ENCODE measurements at places on chromosomes 1 and 21.

DNA sequence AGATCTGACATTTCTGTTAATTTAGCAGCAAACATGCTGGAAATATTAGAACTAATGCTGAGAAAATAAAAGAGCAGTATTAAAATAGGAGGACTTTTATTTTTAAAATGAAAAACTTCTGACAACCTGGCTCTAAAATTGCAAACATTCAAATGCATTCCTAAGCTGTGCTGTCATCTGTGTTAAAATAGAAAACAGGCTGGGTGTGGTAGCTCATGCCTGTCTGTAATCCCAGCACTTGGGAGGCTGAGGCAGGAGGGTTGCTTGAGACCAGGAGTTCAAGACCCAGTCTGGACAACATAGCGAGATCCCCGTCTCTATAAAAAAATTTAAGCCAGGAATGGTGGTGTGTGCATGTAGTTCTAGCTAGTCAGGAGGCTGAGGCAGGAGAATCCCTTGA lies 44.6 kb downstream of the MIGA1 start:
- DNase-seq = no peak

GRCh38 chr1:220905650-220906560 lies 26.7 kb downstream of the HLX start:
- no peak for DNase-seq

DNA sequence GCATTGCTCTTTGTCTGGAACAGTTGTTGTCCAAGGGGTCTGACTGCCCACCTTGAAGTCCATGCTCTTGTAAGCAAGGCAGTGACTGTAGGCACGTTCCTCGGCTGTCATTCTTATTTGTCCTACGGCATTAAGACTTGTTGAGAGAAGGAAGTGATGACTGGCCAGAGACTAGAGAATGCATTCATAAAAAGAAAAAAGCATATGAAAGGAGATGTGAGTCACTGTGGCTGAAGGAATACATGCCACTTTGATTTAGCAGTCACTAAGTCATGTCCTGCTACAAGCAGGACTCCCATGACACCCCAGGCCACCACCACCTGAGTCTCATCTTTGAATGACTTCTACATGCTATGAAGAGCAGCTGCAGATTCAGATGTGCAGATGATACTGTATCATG lies 50.5 kb downstream of the CNN3 start:
- DNase-seq = no peak

DNA sequence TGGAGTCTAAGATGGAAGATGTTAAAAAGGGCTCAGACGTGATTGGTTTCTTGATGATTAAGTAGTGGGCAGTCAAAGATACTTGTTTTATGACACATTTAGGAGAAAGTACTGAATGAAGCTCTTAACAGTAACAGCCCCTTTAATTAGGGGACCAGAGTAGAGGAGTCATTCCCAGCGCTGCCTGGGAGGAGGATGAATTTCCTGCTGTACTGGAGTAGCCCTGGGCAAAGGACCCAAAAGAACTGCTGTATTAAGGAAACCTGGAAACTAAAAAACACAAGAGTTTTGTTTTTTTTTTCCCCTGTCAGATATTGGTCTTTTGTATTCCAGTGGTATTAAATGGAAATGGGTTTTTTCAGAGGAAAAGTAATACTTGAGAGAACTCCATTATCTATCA lies 126.5 kb downstream of the NFIA start:
- DNase-seq = no peak

- no peak for DNase-seq
Observed at GRCh38 chr1:36937371-36937770, 96.9 kb downstream of the GRIK3 start.

- DNase-seq = no peak
Observed at GRCh38 chr1:228211531-228212414, 3.9 kb downstream of the OBSCN start.

DNA sequence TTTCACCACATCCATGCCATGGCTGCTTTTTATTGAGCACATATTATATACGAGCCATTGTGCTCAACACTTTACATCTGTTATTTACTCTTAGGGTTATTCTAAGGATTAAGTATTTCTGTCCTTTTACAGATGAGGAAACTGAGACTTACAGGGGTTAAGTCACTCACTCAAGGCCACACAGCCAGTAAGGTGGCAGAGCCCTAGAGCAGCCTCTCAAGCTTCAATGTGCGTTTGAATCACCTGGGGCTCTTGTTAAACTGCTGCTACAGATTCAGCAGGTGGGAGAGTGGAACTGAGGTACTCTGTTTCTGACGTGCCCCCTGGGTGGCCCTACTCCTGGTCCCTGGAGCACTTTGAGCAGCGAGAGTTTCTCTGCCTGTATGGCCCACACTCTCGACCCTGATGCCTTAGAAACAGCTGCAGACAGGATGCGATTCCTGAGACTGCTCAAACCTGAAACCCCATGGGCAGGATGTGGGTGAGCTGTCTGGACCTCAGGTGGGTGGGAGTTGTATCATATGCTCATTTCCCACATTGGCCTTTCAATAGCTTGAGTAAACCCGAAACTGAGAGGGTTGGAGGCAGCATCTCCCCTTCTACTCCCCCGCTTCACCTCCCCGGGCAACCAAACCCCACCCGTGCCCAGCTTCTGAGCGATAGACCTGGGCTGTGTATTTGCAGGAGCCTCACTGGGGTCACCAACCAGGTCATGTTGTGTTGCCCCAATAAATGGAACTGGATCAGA lies 59.3 kb downstream of the MAN1C1 start:
- DNase-seq = peak; percentile 59

- no peak for DNase-seq
Observed at GRCh38 chr1:7491109-7491817, 279.8 kb upstream of the VAMP3 start.

GRCh38 chr1:112605633-112606327 lies 13.2 kb downstream of the ST7L start:
- no peak for DNase-seq

GRCh38 chr1:21058035-21058793 lies 118.5 kb downstream of the EIF4G3 start:
- DNase-seq = no peak

- no peak for DNase-seq
Observed at GRCh38 chr1:51973587-51974474, 16.7 kb downstream of the RAB3B start.

DNA sequence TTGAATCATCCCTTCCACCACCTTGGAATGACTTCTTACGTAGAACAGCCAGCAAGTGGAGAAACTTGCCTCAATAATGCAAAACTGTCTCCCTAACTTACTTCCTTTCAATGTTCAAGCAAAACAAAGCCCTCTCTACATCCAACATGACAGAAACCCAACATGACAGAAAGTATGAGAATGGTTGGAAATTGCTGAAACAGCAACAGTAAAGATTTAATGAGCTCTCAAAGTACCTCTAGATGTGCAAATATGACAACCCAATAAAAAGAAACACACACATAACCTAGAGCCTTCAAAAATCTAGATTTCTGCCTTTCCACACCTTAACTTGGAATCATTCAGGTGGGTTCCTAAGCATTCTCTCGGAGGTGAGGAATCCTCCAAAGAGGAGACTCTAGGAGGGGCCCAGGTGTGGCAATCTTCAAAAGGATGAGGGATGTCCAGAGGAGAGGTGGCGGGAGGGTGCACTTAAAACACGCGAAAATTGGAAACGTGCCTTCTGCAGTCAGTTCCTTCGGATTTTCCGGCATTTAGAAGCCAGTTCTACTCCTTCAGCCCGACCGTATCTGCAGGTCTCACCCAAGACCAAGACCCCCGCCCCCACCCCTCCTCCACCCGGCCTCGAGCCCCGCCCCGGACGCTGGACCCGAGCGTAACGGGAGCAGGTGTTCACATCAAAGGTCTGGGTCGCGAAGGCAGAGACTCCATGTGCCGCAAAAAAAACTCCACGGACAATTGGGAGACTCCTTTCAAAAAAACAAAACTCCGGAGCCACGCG lies 996 bp upstream of the MGST3 start:
- no peak for DNase-seq

GRCh38 chr21:23811805-23812204 lies 1795.5 kb downstream of the MRPL39 start:
- DNase-seq = no peak

DNA sequence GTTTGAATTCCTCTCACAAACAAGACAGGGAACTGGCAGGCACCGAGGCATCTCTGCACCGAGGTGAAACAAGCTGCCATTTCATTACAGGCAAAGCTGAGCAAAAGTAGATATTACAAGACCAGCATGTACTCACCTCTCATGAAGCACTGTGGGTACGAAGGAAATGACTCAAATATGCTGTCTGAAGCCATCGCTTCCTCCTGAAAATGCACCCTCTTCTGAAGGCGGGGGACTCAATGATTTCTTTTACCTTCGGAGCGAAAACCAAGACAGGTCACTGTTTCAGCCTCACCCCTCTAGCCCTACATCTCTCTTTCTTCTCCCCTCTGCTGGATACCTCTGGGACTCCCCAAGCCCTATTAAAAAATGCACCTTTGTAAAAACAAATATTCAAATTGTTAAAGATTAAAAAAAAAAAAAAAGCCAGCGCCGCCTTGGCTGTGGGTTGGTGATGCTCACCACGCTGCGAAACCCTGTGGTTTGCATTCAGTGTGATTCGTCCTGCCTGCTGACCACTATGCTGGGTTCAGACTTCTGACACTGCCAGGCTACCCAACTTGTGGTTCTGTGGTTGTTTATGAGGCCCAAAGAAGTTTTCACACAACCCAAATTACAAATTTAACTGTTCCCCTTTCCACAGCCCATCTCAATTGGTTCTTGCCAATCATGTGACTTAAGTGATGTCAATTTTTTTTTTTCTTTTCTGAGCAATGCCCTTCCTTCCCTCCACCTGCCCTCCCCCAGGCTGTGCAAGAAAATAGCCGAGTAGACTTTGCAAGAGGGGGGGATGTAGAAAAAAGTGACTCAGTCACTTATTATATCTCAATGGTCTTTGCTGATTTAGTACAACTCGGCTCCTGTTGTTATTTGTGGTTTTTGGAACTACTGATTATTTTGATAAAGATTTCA lies at the start of gene RUNX1:
TSS of gene RUNX1 (minus strand) at position 597 of the 912 bp plus-strand sequence.
- peak; percentile 55 for DNase-seq

DNA sequence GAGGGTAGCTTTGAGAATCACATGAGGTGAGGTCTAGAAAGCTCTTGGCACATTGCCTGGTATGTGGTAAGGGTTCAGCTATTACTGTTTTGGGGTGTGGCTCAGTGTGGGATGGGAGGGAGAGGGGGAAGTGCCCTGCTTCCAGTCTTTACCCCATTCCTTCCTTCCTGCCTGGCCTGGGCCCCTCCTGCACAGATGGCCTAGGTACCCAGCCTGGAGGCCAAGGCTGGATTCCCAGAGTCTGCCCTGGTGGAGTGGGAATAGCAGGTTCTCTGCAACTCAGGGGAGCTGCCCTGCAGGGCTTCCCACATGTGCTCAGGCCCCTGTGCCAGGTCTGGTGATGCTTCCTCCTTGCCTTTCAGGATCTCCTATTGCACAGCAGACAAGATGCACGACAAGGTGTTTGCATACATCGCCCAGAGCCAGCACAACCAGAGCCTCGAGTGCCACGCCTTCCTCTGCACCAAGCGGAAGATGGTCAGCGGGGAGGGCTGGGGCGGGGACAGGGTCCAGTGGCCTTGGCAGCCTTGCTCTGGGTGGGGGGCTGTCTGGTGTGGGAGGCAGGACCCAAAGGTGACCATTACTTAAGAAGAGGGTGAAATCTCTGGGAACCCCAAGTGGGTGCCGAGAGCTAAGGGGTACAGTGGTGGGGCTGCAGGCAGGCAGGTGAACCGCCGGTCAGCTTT lies 13.5 kb downstream of the LDLRAP1 start:
- DNase-seq = no peak

GRCh38 chr1:2518528-2518927 lies 7.9 kb downstream of the PANK4 start:
- DNase-seq = no peak

- DNase-seq = no peak
Observed at GRCh38 chr1:94327001-94327690, 89.8 kb upstream of the ARHGAP29 start.

- DNase-seq = no peak
Observed at GRCh38 chr1:201656311-201657032, 117.5 kb downstream of the NAV1 start.

- DNase-seq = no peak
Observed at GRCh38 chr1:61082311-61083012, at the start of gene NFIA. TSS of gene NFIA (plus strand) at chr1:61082561.

DNA sequence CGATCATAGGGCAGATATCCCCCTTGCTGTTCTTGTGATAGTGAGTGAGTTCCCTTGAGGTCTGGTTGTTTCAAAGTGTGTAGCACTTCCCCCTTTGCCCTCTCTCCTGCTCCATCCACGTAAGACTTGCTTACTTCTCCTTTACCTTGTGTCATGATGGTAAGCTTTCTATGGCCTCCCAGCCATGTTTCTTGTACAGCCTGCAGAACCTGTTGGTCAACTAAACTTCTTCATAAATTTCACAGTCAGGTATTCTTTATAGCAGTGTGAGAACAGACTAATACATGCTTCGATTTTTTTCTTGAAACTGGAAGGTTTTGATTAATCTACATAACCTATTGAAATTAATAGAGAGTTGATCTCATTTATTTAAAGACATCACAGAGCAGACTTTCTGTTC lies 302.5 kb upstream of the PBX1 start:
- no peak for DNase-seq

- no peak for DNase-seq
Observed at GRCh38 chr1:228259368-228259894, 51.6 kb downstream of the OBSCN start.

GRCh38 chr21:32437729-32438128 lies 25.2 kb downstream of the EVA1C start:
- DNase-seq = no peak

DNA sequence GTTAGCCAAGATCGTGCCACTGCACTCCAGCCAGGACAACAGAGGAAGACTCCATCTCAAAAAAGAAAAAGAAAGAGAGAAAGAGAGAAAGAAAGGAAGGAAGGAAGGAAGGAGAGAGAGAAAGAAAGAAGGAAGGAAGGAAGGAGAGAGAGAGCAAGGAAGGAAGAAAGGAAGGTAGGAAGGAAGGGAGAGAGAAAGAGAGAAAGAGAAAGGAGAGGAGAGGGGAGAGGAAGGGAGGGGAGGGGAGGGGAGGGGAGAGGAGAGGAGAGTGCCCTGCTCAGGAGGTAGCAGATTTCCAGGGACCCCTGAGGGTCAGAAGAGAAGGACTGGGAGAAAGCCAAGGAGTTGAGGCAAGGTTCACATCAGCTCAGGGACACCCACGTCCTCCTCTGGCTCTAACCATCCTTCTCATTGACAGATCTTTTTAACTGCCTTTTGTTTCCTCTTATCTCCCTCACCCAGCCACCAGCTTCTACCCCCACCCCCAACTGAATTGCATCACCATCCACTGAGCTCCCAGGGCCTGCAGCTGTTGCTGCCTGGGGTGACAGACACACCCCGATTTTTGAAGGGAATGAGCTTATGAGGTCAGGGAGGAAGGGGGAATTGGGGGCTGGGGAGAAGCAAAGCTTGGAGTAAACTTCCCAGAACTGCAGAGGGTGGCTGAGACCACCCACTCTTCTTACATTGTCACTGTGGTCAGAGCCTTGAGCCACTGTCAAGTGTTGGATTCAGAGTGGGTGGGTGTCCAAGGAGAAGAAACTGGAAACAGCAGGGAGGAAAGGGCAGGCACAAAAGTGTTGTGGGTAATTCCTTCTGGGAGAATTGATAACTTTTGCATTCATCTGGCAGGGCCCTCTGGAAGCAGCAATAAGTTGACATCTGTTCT lies 91.6 kb downstream of the GLUL start:
- no peak for DNase-seq

GRCh38 chr1:2977886-2978611 lies 43.2 kb upstream of the ACTRT2 start:
- DNase-seq = no peak

- no peak for DNase-seq
Observed at GRCh38 chr1:156001662-156002171, 19.0 kb downstream of the SSR2 start.

- no peak for DNase-seq
Observed at GRCh38 chr1:75514270-75514669, 96.6 kb downstream of the SLC44A5 start.
